ENCODE measurements at places on chromosomes 16 and 17. TPM values are rescaled to one million over a fixed set of nuclear protein-coding genes. Genes with fewer than 3 reads are reported as not detected.

GRCh38 chr17:32529604-32530003 is 42.8 kb downstream of the CDK5R1 start:
- no peak for DNase-seq

DNA sequence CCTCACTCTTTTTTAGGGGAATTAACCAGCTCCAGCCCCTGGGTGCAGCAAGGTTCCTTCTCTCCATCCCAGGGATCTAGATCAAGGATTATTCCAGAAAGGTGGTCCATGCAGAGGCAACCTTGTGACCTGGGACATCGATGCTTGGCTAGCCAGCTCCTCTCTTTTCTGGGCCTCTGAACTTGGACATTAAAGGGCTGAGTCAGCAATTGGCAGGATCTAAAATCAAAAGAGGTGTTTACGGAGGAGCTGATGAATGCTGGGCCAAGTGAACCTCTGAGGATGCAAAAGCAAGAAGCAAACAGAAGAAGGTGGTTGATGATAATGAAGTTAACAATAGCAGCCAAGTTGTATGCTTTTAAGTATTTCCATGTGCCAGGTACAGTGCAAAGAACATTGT is 207.0 kb downstream of the MAF start:
- DNase-seq: no peak

DNA sequence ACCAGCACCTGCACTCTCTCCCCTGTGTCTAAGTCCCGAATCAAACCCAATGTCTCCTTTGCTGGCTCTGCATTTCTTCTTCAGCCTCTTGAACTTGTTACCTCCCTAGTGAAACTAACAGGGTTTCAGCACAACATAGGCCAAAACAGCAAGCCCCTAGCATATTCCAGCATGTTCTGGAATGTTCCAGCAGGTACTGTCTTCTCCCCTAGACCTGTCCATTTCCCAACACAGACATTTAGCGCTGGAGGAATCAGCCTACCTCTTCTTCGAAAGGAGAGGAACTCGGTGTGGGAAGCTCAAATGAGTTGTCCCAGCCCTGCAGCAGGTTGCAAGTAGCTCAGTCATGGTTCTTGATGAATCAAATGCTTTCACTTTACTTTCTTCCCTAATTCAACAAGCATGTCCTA is 47.1 kb downstream of the LITAF start:
- DNase-seq: no peak

GRCh38 chr17:32033223-32033622 is 26.0 kb downstream of the LRRC37B start:
- no peak for DNase-seq

- peak; percentile 56 for DNase-seq
These were observed 448 bp downstream of the STAT5B start for GRCh38 chr17:42275527-42276358.

GRCh38 chr17:83155128-83156121 is 76.0 kb downstream of the METRNL start:
- DNase-seq: peak; percentile 57

DNA sequence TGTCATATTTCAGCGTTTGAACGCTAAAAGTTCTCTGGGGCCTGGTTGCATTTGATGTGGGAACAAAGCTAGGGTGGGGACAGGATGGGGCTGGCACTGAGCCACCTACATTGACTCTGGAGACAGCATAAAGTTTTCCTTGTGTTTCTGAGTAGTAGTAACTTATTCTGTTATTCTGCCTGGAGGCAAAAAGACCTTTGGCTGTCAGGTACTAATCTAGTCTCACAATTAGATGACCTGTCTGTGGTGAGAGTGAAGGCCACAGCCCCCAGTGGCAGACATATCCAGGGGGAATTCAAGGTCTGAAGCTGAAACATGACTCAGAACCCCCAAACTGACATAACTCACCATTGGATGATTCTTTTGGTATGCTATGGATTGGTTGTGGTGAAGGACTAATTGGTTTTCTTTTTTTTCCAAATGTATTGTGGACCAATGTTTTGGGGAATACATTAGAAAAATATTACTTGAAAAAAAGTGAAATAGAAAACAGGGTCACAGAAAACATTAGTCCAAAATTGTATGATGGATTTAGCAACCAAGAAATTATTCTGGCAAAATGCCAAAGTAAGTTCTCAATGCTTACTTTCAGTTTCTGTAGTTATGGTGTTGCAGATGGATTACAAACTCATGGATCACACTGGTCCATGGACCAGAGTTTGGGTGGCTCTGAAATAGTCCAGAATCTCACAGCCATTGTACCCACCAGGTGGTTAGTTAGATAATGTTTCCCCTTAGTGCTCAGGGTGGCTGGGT is 10.5 kb upstream of the SALL1 start:
- no peak for DNase-seq

The KRT27 gene
- total RNA-seq: not detected

The SOCS7 gene
- total RNA-seq: 21.8 TPM

The MAP2K4 gene
- total RNA-seq: 30.1 TPM

The TMEM238L gene
- not detected for total RNA-seq

The KRTAP2-2 gene
- not detected for total RNA-seq

The TGFB1I1 gene
- total RNA-seq: 0.80 TPM

The YPEL3 gene
- total RNA-seq: 17.4 TPM

The ELMO3 gene
- 4.6 TPM for total RNA-seq

Data from activated CD4-positive, alpha-beta T cell treated with anti-CD3 and anti-CD28 coated beads for 36 hours (primary cell).